ENCODE measurements at places on chromosomes 6 and 20. TPM values are rescaled to one million over a fixed set of nuclear protein-coding genes. Genes with fewer than 3 reads are reported as not detected.

Gene TRIM38
- 5.4 TPM for total RNA-seq

Gene FAM162B
- total RNA-seq: 0.29 TPM

Gene RIPOR3
- 0.27 TPM for total RNA-seq

Gene HLA-DMB
- total RNA-seq: 0.23 TPM

Gene SEL1L2
- total RNA-seq: not detected

Gene LINC00237
- total RNA-seq: not detected

Gene TFAP2D
- total RNA-seq: not detected

Gene MAPK14
- total RNA-seq: 52.7 TPM

Gene SLC52A3
- 3.0 TPM for total RNA-seq

Gene SPDEF
- not detected for total RNA-seq

Gene GHRH
- total RNA-seq: not detected

Gene SAMD3
- not detected for total RNA-seq

Gene BMP7
- total RNA-seq: 12.7 TPM

Gene FOXP4
- total RNA-seq: 3.0 TPM

Gene CLVS2
- total RNA-seq: under 0.01 TPM

Gene WFDC12
- not detected for total RNA-seq

Gene TMEM151B
- total RNA-seq: 0.23 TPM

Gene CST5
- total RNA-seq: not detected

Gene NDUFAF5
- 27.4 TPM for total RNA-seq

Gene GATA5
- total RNA-seq: not detected

Data from Daoy (cell line).